ENCODE measurements at places on chromosomes 3 and 15.

GRCh38 chr15:31434588-31435260 lies 108.1 kb downstream of the KLF13 start:
- DNase-seq, result no peak

DNA sequence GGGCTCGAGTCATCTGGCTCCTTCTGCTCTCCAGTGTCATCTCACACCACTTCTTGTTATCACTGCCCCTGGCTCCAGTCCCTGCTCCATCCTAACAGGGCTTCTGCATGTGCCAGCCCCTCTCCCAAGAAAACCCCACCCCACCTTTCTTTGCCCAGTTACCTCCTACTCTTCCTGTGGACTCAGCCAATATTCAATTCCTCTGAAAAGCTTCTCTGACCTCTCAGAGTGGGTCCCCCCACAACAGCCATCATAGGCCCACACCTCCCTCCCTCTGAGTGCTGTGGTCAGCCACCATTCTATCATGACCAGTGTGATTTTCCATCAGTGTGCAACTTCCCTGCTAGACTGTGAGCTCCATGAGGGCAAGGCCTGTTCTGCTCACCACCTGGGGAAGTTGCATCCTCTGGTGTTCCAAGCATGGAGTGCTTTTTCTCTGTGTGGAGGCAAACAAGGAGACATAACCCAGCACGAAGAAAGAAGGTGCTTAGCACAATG lies 71.6 kb downstream of the ADCY5 start:
- no peak for DNase-seq

GRCh38 chr15:40271685-40272484 lies 11.0 kb downstream of the ANKRD63 start:
- no peak for DNase-seq

GRCh38 chr15:51232581-51232980 lies 105.8 kb downstream of the CYP19A1 start:
- DNase-seq, result no peak

GRCh38 chr3:166864473-166865467 lies 515.3 kb downstream of the ZBBX start:
- DNase-seq, result no peak

DNA sequence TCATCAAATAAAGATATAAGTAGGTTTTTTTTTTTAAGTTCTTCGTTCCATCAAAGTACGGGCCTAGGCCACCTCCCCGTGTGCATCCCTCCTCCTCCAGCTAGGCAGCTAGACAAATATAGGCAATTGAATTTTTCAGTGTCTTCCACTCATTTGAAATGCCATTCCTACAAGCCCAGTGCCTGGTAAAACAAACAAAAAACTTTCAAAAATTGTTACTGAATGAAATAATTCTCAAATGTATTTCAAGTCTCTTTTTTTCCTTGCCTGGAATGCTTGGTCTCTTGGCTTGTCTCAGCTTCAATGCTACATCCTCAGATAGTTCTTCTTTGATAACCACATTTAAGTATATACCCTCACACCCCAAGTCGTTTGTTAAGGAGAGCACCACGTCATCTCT lies 3.8 kb downstream of the EIF2AK4 start:
- DNase-seq, result no peak

DNA sequence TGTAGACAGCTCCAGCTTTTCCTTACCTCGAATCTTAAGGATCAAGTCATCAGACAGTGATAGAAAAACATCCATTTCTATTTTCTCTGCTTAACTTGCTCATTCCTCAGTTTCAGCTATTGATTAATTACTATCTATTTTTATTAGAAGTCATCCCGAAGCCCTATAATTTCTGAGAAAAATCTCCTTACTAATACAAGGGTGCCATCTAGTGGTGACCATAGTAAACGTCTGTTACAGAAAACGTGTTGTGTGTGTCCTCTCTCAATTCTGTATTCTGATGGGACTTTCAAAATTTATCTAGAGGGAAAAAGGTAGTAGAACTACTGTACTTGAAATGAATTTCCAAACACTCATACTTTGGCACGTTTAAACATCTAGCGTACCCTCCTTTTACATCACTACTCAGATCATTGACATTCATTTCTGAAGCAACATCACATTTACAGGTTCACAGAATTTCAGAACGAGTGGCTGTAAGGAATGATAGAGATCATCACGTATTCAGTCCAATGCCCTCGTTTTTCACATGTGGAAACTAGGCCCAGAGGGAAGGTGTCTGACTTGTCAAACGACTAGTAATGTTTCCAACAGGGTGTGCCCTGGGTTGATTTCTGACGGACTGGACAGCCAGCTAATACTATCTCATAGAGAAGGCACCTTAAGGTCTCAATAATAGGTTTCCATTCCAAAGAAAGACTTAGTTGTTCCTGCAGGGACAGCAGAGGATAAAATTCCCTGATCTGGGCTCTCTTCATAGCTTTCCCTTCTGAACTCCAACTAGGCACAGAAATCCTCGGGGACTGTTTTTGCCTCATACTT lies 25.6 kb downstream of the HACD2 start:
- DNase-seq, result peak; percentile 65

DNA sequence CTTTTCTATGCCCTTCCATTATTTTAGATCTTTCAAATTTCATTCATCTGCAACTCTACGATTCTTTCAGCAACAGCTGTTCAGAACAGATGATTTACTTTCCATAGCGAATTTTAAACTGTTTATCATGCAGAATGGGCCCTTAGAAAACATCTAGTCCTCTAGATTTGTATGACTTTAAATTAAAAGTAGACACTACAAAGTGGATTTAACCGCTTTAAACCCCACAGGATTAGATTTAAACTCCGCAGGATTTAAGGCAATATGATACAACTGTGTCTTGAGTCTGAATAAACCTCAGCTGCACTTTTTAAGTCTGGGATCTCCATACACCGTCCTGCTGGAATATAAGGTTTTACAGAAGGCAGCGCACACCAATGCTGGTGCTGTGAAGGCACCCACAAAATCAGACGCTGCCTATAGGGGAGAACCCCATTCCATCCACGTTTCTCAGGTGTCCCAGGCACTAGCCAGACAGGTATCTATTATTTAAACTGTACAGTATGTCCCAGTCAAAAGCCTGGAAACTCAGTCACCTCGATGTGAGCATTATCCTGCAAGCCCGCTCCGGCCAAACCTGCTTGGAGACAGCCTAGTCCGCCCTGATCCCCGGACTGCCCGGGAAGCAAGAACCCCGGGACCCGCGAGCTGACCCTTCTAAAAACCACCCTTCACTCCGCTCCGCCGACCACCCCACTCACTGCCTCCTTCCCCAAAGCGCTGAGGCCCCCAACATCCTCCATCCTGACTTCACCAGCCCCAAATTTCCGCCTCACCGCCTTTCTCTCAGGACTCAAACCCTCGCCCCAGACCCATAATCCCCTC lies 768 bp downstream of the ANO10 start:
- DNase-seq, result peak; percentile 21

- no peak for DNase-seq
Measured at GRCh38 chr3:58352626-58353025, 19.9 kb downstream of the PXK start.

GRCh38 chr3:9198899-9199335 lies 50.5 kb downstream of the SRGAP3 start:
- DNase-seq, result no peak

DNA sequence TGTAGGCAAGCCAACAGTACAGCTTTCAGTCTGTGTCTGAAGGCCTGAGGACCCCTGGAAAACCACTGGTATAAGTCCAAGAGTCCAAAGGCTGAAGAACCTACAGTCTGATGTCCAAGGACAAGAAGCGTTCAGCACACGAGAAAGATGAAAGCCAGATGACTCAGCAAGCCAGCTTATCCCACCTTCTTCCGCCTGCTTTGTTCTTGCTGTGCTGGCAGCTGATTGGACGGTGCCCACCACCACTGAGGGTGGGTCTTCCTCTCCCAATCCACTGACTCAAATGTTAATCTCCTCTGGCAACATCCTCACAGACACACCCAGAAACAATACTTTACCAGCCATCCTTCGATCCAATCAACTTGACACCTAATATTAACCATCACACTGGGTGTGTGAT lies 59.0 kb upstream of the PDZRN3 start:
- no peak for DNase-seq

GRCh38 chr3:31531452-31531991 lies 1.2 kb upstream of the STT3B start:
- no peak for DNase-seq

DNA sequence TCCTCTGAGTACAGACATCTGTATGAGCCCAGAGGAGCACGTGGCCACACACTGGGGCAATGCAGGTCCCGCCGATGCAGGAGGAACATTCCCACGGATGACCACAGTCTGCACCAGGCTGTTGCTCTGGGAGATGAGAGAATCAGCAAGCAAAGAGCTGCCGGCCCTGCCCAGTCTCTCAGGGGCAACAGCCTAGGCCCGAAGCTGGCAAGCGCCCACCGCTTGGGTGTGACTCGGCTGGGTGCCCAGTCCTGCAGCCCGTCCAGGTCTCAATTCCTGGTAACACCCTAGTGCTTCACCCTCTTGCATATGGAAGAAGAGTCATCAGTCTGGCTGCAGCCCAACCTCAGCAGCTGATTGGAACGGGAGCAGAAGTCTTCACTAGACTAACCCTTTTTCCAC lies 153.7 kb upstream of the HES1 start:
- peak; percentile 68 for DNase-seq
